ENCODE measurements at places on chromosomes 12 and 14.

DNA sequence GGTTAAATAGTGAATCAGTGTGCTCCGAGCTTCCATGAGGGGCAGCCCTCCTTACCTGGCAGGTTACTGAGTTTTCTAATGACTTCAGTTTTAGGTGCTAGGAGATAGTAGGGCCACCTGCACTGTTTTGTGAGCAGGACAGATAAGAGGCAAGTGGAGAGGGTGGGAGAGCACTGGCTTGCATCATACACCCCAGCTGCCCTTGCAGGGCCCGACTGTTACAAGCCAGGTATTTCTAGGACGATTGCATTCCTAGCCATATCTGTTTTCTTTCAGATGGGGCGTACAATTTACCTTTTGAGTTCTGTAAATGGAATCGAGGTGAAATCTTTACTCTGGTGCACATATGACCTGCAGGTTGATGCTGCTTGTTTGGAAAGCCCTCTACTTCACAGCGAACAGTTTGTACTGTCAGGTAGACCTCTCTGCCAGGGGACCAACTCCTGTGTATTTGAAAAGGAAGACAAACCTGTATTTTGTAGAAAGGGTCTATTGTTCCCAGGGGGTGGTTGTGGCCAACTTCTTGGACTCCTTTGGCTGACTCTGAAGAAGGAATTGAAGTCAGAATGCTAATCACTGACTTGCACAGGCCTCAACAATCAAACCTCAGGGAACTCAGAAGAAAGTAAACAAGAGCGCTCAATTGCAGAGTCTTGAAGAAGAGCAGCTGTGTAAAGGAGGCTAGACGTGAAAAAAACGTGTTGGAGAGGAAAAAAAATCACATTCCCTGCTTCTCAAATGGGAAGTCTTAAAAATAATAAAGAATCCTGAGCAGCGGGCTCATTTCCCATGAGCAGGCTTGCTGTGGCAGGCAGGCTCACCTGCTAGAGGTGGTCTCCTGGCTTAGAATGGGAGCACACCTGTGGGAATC is 57.3 kb downstream of the ETV6 start:
- no peak for DNase-seq

GRCh38 chr14:99670361-99671234 is 13.5 kb upstream of the CYP46A1 start:
- DNase-seq, result no peak

GRCh38 chr12:6476489-6476888 is 6.0 kb upstream of the VAMP1 start:
- DNase-seq, result no peak

- no peak for DNase-seq
These were observed 256.4 kb downstream of the NUAK1 start for GRCh38 chr12:105882404-105882803.

DNA sequence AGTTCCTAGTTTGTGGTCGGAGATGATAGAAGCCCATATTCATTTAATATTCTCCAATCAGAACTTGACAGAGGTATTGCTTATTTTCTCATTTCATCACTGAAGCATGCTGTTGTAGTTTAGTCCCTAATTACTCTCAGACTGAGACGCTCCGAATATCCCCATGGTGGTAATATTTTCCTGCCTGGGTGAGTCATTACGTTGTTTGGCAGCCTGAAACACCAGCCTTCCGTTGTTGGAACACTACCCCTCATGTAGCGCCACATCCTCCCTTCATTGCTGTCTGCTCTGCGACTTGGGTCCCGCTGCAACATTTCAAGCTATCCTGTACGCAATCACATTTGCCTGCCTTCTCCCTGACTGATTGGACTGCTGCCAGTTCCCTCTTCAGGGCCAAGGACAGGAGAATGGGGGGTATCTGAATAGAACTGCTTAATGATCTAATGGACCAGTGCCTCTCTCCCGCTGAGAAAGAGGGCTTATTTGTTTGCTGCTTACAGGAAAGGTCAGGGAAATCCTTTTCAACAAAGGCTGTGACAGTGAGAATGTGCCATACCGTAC is 369.1 kb downstream of the NPAS3 start:
- no peak for DNase-seq

- no peak for DNase-seq
These were observed 190.4 kb upstream of the CPNE8 start for GRCh38 chr12:39095636-39096330.

DNA sequence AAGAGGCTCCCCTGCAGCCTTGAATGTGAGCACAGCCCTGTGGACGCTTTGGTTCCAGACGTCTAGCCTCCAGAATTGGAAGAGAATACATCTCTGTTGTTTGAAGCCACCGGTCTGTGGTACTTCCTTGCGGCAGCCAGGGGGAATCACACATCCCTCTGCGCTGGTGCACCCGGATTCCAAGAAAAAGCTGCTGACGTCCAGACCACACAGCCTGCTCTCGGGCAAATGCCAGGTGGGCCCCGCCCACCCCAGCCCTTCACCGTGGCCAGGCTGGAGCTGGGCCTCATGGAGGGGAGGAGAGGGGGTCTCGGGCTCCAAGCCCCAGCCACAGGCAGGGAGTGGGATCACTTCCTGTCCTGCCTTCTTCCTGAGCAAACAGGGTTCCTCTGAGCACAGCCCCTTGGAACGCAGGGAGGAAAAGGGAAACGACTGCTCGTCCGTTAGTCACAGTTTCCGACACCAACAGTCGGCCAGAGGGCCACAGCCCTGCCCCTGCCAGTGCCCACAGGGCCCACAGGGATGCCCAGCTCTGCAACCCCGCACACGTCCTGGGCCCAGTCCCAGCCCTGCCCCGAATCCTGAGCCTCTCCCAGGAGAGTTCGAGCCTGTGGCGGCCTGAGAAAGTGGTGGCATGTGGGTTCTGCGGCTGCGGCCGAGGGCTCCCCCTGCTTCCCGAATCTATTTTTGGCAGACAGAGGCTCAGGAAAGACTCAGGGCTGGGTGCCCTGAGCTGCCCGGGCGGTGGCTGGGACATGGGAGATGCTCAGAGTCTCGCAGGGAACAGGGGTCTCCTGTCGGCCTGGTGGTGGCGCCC is 85.3 kb downstream of the RFLNA start:
- DNase-seq, result no peak

GRCh38 chr12:47819896-47820630 is at the start of gene HDAC7:
Gene HDAC7, minus strand, starts transcription at chr12:47819903. Its CDS starts 118 bp downstream, at chr12:47819785.
- DNase-seq, result peak; percentile 63

DNA sequence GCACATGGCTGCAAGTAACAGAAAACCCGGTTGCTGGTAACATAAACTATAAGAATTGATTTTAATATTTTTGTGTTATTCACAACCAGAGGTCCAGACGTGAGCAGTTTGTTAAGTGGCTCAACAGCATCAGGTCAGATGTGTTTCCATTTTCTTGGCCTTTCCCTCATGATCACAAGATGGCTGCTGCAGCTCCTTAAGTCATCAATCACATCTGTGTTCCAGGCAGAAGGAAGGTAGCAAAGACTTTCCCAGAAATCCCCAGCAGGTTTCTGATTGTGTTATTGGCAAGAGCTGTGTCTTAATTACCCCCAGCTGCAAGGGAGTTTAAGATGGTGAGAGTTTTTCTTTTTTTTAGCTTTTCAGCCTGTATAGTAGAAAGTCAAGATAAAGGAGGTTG is 40.4 kb upstream of the MYL2 start:
- no peak for DNase-seq

GRCh38 chr14:83208341-83208740 is 1674.7 kb upstream of the SEL1L start:
- DNase-seq, result no peak

All from activated T-helper 1 cell treated with anti-CD3 and anti-CD28 coated beads, Interleukin-2, amount 50 U/mL, for 16 hours (primary cell).